NCI-H2081 (cell line): ENCODE measurements at places on chromosomes 6 and 20.

- DNase-seq, result no peak
Measured at GRCh38 chr20:62802026-62802712, 2.5 kb upstream of the OGFR start.

DNA sequence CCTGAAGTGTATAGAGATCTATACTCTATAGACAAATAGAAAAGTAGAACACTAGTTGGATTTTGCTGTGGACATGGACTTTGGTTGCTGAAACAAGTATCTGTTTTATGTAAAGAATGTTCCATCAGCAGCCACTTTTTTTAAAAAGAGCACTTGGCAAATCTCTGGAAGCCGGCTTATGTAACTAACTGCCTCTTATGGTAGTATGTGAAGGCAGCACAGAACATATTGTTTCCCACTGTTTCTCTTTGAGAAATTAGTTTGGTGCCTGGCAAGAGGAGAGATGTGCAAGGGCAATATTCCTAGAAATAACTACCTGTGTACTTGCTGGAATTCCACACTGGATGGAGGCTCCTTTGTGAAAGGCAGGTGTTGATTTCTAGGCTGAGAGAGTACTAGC lies 242.3 kb upstream of the PREP start:
- DNase-seq, result no peak

DNA sequence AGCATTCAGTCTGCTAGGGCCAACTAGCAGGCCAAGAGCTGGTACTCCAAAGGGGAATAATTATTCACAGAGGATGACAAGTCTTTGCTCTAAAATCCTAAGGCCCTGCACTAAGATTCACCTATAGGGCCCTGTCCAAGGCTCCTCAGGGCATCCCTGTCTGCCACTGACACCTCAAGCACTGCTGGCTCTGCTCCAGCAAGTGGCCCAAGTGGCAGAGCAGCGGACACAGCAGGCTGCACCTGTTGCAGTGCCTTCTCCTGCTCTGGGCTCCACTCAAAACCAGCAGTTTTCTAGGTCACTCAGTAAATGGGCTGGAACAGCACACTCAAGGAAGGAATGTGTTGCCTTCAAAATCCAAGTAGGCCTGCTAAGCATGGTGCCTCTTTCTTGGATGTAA lies 36.4 kb upstream of the SMOC2 start:
- no peak for DNase-seq

DNA sequence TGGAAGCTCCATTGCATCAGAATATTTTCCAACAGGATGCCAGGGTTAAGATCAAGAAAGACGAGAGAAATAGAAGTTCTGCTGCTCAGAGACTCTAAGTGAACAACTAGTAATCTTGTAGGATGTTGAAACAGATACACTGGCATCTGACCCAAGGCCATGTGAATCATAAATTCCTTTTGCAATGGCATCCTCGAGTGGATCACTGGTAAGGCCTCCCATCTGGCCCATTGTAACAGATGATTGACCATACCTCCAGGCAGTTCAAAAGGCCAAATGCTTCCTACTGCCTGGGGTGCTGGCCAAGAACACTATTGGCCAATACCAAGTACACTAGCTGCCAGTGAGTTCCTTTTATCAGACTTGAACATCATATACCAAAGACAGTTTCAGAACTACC lies 9.9 kb upstream of the SLC17A3 start:
- DNase-seq, result no peak

GRCh38 chr6:89323511-89323971 lies 8.4 kb upstream of the GABRR2 start:
- no peak for DNase-seq
